Caudate nucleus (tissue), 63 donors: ENCODE measurements at places on chromosomes 1 and 21.

DNA sequence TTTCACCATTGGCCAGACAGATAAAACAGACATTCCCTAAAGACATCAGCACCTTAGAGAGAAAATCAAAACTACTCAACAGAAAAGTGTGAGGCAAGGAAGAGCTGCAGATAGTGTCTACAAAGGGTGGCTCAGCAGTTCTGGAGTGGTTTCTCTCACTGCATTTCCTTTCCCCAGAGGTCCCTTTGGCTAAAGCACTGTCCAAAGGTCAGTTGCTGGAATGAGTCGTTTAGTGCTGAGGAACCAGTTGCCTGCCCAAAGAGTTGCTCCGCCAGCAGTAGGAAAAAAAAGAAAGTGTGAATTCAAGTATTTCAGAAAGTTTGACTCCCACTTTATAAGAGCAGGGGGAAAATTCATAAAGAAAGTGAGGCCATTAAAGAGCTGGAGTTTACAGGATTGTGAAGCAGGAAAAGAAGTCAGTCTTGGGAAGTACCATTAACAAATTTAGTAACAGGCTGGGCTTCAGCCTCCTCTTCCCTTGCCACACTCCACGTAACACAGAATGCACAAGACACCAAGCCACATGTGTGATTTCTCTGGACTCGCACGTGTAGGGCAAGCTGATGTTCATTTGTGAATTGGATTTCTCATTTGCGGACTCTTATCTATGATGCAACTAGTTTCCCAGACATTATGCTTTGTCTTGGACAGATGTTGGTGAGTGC lies 122.2 kb downstream of the RUNX1 start:
- no peak for DNase-seq

DNA sequence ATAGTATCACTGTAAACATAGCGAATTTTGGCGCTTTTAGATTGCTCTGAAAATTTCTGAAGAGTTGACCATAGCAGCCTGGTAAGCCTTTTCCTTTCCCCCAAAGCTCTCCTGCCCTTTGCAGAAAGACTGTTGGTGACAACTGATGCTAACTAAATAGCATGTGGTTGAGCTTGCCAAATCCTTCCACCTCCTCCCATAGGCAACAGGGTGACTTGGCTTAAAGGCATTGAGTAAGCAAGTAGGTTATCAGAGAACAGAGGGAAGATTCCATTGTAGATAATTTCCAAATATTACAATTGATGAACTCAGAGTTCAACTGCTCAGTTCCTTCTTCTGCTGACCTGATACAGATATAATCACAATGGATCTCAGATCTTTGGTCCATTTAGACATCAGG lies 19.9 kb upstream of the HMGCL start:
- no peak for DNase-seq

GRCh38 chr1:66330722-66331141 lies 203.2 kb upstream of the SGIP1 start:
- DNase-seq: no peak

DNA sequence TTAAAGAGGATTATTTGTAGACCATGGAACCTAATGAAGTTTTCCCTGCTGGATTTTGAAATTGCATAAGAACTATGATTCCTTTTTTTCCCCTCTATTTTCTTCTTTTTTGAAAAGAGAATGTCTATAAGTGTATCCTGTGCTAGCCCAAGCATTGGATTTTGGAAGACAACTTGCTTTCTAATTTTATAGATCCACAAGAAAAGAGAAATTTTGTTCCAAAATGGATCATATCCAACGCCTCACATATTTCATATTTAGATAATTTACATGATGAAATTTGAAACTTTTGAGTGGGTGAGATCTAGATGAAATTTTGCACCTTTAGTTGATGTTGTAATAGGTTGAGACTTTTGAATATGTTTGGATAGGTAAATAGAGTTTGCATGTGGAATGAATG lies 978.7 kb downstream of the MRPL39 start:
- no peak for DNase-seq

DNA sequence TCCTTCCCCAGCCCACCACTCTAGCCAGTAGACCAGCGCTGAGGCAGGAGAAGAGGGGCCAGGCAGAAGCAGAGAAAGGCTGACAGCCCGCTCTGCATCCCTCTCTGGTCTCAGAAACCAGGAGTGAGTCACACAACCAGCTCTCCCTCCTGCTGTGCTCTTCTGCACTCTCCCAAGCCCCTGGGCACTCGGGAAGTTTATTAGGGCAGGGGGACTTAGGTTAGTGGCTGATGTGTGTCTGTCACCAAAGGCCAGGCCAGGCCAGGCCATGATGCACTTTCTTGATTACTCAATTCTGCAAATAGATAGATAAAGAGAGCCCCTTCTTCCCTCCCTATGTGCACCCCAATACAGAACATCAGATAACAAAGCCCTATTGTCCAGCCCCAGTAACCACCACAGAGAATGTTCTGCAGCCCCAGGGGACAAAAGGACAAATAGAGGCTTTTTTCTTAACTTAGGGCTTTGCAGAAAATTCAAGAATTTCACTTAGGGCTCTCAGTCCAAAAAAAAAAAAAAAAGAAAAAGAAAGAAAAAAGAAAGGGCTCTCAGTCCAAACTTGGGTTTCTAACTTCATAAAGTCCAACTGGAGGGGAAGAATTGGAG lies 52.9 kb upstream of the CNTN2 start:
- DNase-seq: peak; percentile 52

- no peak for DNase-seq
Measured at GRCh38 chr1:174875306-174875705, 124.4 kb upstream of the CACYBP start.

GRCh38 chr1:13228343-13228781 lies 2.4 kb upstream of the PRAMEF18 start:
- DNase-seq: no peak

- no peak for DNase-seq
Measured at GRCh38 chr1:179925302-179925701, 29.3 kb upstream of the CEP350 start.

- DNase-seq: no peak
Measured at GRCh38 chr1:12397462-12398450, 167.9 kb downstream of the VPS13D start.

DNA sequence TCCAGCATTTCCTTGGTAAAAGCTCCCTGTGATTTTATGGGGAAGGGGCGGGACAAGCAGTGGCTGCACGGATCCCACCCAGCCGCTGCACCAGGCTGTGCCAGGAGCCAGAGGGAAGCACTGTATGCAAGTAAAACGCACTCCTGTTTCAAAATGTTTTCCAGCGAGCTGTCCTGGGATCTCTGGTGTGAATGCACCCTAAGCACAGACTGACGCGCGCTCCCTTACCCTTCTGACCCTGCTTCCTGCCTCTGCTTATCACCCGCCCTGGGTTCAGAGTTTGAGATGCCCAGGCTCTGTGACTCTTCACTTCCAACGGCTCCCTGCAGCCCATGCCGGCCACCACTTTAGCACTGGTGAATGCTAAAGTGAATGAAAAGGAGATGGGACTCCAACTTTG lies 131.2 kb downstream of the RHOU start:
- DNase-seq: no peak

GRCh38 chr1:14267991-14268390 lies 330.5 kb upstream of the KAZN start:
- no peak for DNase-seq

DNA sequence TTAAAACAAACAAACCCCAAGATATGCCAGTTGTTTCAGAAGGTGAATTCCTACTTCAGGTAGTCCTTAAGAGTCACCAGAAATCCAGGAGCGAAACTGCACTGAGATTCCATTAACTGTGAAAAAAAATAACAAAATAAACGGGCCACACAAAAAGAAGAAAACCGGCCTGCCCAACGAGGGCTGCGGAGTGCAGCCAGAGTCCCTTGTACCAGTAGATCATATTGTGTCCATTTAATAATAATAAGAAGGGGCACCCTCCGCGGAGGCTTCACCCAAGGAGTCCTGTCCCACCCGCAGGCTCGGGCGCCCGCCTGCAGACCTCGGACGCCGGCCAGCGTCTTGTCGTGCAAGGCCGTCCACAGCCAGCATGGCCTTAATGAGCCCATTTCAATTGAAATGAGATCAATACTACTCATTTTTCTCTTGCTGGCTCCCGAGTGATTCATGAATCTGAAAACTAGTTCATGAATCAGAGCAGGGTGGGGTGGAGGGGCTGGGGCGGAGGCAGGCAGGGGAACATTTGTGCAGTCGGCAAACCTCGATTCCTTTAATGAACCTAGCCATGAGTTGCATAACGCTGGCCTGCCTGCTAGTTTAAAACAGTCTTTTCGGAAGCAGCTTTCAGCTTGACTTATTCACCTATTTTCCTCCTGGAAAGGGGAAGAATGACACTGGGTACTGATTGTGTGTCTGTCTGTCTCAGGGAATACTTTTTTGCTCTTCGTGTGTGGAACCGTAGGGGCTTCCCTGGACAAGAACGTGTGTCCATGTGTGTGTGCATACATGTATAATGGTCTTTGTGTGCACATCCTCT lies 113.1 kb upstream of the IRF2BP2 start:
- DNase-seq: peak; percentile 78

DNA sequence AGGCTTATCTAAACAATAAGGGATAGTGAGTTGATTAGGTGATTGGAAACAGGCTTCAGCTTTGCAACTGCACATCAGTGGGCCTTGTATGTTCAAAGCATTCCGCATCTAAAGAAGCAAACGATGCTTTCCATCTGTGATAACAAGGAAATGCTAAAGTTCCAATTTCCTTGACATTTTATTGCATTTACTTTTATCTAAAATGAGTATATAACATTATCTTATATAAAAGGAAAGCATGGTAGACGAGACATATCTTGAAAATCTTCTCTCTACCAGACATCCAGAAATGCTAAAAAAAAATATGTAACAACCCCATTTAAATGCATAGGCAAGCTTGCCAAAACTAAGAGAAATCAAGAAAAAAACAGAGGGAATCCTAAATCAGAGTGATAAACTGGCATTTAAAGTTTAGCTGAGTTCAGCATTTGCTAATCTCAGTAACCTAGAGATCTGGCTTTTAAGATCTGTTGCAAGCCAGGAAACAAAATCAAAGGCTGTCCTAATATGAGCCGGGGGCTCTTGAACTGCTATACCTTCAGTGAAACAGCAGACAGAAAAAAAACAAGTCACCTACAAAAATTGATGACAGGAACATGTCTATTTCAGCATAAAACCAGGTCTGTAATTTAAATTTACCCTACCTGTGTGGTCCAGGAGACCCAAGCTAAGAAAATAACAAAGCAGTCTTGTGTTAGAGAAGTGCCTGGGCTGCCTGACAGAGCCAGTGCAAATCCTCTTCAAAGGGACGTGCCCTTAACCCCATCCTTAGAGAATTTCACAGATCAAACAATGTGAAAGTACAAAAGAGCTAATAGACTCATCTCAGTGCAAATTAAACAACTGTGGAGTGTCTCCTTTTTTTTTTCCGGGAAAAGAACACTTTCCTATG lies 3.1 kb upstream of the RGS13 start:
- DNase-seq: no peak

- no peak for DNase-seq
Measured at GRCh38 chr1:196873385-196873784, 14.5 kb upstream of the CFHR4 start.

- no peak for DNase-seq
Measured at GRCh38 chr1:85465786-85466134, 801 bp upstream of the DDAH1 start.

- DNase-seq: no peak
Measured at GRCh38 chr1:40045182-40045581, 4.7 kb downstream of the CAP1 start.

DNA sequence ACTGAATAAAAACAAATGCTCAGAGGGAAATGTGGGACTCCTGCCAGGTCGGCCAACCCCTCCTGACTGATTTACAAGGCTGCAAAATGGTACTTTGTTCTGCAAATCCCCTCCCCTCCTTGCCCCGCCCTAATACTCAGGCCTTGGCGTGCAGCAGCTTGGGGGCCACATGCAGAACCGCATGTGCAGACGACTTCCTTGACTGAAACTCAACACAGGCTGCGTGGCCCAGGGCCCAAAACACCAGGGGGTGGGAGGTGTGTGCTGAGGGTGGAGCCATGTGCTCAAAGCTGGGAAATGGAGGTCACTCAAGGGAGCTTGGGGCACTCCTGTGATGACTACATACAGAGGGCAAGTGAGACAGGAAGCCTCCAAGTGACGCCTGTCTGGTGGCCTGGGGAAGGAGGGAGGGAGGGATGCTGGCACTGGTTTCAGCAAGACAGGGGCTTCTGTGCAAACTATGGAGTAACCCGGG lies 87.2 kb downstream of the MRPL37 start:
- DNase-seq: no peak

- no peak for DNase-seq
Measured at GRCh38 chr1:244160455-244161235, 109.6 kb downstream of the ZBTB18 start.

- no peak for DNase-seq
Measured at GRCh38 chr1:164466001-164466421, 93.0 kb upstream of the PBX1 start.

DNA sequence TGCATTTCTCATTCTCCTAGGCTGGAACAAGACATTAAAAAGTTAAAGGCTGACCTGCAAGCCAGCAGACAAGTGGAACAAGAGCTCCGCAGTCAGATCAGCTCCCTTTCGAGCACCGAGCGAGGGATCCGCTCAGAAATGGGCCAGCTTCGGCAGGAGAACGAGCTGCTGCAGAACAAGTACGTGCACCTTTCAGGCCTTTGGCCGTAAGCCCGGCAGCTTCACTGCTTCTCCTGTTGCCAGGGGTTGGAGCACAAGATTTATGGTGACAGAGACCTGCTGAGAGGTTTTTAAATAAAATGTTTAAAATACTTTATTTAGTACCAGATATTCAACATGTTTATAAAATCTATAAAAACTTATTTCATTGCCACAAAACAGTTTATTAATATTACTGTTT lies 53.4 kb downstream of the MACO1 start:
- DNase-seq: peak; percentile 2

DNA sequence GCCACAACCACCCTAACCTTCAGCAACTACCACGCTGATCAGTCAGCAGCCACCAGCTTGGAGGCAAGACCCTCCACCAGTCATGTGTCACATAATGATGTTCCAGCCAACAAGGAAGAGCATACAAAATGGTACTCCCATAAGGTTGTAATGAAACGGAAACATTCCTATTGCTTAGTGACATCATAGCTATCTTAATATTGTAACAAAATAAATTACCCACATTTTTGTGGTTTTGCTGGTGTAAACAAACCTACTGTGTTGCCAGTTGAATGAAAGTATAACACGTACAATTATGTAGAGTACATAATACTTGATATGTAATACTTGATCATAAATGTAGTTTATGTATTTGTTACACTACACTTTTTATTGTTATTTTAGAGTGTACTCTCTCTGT lies 1363.2 kb upstream of the ADGRL4 start:
- DNase-seq: no peak

- DNase-seq: no peak
Measured at GRCh38 chr21:25512095-25513081, 94.9 kb downstream of the MRPL39 start.

DNA sequence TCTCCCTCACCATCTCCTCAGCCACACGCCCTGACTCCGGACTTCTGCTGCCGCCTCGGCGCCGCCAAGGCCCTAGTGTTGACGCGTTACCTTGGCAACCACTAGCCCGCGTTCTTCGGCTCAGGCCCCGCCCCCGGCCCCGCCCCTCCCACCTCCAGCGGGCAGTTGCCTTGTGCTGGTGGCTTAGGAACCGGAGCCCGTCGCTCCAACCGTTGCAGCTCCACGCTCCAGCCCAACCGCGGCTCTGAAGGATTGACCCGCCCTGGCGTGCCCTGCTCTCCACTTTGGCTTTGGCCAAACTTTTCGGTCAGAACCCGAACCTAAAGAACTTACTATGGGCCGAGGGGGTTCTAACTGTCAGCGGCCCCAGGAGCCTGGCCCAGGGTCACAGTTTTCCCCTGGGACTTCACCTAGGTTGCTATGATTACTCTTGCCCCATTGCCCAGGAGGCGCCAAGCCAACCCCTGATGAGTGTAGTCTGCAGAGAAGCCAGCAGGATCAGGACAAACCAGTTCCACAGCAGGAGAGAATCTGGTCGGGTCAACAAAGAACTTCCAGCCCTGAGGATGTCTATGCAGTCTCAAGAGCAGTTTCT lies at the start of gene CFAP45:
TSS of gene CFAP45 (minus strand) at position 80 of the 595 bp plus-strand sequence. CDS start at position 13, 67 bp downstream.
- no peak for DNase-seq
